Hematopoietic multipotent progenitor cell treated with erythropoietin and hydrocortisone succinate and interleukin-3 and kit ligand, for 6 days (in vitro differentiated cells): ENCODE measurements at places on chromosomes 7 and 10.

GRCh38 chr10:50610368-50610767, 13.4 kb downstream of the SGMS1 start:
- no peak for DNase-seq

DNA sequence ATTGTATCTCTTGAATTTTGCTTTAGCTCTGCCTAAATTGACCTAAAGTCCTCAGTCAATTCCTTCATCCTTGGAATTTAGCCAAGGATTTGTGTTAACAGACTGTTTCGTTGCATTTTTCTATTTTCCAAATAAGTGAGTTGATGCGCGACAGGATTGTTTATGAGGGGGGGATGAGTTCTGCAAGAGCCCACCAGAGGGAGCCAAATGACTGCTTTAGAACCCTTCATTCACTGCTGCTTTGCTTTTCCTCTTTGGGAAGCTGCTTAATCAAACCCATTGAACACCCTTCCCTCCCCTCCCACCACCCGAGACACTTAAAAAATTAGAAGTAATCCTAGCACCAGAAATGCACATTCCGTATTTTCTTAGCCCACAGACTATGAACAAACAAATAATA, 33.7 kb upstream of the PTF1A start:
- peak; percentile 83 for DNase-seq

DNA sequence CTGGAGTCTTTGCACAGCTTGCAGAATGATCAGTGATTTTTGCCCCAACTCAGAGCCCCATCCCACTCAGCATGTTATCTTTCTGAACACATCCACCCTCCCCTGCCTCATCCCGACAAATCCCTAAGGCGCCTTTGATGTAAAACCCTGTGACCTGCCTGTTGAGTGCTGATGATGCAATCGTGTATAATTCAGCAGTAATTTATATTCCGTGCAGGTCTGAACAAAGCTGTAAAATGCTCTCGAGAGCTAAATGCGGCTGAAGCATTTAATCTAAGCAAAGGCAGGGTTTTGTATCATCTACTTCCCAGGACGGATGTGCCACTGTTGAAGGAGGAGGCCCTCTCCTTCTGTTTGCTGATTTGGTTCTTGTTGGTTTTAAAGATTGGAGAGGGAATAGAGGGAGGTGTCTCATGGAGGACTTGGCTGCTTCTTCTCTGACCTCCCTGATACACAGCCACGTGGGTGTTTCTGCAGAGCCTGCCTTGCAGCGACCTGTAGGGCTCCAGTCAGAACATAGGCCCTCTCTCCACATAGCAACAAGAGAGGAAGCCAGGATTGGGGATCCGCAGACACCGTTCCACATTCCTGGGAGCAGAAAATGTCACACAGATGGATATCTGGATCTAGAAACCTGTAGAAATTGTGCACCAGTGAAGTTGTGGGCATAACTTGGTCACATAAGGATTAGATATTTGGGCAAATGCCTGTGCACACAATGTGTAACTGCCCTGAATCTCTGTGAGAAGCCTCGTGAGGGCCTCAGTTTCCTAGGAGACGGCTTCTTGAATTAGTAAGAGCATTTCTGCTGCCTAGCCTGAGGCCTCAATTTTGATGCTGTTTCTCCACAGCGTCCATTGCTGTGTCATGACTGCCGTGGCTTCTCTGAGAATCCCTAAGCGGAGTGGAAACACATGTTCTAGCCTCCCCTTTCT, 90.2 kb upstream of the AGK start:
- DNase-seq, result no peak

DNA sequence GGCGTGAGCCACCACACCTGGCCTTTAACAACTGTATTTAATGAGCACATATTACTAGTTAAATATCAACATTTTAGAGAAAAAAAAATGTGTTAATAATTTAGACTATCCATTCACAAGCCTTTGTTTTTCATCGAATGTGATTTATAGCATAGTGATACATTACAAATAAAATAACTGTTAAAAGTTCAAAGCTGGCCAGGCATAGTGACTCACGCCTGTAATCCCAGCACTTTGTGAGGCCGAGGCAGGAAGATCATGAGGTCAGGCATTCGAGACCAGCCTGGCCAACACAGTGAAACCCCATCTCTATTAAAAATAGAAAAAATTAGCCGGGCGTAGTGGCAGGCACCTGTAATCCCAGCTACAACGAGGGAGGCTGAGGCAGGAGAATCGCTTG, 72.7 kb downstream of the HACD1 start:
- no peak for DNase-seq

- no peak for DNase-seq
Observed at GRCh38 chr10:131245475-131246059, 66.0 kb downstream of the TCERG1L start.
